NCI-H2227 treated with DMSO at 0.1 percent for 48 hours (cell line): ENCODE measurements at places on chromosomes 16 and 17.

DNA sequence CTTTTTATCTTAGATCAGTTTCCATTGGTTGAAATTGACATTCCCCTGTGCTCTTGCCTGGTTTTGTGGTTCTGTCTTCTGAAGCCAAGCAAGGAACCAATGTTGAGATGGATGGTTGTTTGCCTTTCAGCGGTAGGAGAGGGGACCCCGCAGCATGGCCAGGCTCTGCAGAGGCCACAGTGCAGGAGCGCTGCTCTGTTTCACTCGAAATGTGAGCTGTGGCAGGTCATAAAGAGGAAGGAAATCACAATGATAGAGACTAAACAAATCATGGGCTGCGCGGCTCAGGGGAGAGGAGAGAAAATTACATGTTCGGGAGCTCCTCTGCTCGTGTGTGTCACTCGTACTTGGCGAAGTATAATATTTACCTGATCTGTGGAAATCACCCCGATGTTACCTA lies 148.2 kb downstream of the SNX29 start:
- peak; percentile 74 for DNase-seq

GRCh38 chr17:57444682-57445450 lies 188.5 kb downstream of the MSI2 start:
- no peak for DNase-seq

DNA sequence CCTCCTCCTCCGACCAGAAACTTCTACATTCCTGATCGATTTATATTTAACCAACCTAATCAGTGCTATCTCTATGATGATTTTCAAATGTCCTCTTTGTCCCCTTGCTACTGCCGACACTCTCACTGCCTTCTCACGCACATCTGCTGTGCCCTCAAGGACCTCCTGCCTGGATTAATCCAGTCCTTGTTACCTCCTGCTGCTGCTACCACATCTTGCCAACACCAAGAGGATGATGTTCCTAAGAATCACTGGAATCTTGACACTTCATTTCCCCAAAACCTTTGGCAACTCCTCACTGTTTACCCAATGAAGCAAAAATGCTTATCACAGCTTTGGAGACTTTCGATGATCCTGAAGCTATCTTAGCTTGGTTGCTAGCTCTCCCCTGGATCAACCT lies 287.3 kb upstream of the AXIN2 start:
- no peak for DNase-seq

DNA sequence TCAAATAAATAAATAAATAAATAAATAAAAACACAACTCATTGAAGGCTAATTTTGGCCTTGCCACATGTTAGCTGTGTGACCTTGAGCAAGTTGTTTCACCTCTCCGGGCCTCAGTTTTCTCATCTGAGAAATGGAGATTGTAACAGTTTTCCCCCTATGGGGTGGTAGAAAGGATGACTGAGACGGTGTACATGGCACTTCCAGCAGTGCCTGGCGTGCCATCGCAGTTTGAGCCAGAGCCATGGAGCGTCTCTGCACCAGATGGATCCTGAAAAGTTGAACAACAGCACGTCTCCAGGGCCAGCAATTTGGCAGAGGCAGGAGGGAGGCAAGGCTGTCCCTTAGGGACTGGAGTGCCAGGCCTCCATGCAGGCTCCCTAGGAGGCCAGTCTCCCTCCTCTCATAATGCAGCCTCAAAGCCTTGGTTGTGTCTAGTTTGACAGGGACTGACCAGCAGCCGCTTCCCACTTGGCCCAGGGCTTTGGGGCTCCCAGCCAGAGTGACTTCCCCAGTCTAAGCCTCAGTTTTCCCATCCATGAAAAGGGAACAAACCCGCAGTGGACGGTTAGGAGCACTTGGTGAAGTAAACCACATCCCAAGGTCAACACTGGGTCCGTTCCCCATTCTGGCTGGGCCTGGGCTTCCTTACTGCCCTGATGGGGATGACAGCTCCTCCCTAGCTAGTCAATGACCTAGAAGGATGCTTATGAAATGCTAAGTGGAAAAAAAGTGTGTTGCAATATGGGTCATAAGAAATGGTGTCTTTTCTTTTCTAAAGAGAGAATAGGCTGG lies 19.3 kb downstream of the SOCS1 start:
- DNase-seq = no peak

- no peak for DNase-seq
These were observed 850 bp downstream of the GINS3 start for GRCh38 chr16:58393138-58393504.

- DNase-seq = peak; percentile 28
These were observed 198.9 kb downstream of the ZFHX3 start for GRCh38 chr16:72848759-72849664.

- no peak for DNase-seq
These were observed 34.3 kb downstream of the GINS2 start for GRCh38 chr16:85654251-85655095.

DNA sequence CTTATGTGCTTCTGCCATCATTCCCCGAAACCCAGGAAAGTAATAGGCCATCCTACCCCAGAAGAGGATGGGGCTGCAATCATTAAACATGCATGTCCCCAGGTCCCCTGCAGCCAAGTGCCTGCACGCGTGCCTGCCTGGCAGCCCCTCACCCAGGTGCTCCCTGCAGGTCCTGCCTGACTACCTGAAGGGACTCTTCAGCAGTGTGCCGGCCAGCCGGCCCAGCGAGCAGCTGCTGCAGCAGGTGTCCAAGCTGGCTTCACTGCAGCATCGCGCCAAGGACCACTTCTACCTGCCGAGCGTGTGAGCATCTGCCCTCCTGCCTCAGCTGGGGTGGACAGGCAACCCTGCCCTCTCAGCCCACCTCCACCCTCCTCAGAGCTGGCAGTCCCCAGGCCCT lies 16.2 kb upstream of the ALKBH5 start:
- no peak for DNase-seq

- DNase-seq = no peak
These were observed 109.5 kb upstream of the CIBAR2 start for GRCh38 chr16:85221771-85222154.

GRCh38 chr17:19537111-19537510 lies 3.5 kb downstream of the SLC47A1 start:
- no peak for DNase-seq

DNA sequence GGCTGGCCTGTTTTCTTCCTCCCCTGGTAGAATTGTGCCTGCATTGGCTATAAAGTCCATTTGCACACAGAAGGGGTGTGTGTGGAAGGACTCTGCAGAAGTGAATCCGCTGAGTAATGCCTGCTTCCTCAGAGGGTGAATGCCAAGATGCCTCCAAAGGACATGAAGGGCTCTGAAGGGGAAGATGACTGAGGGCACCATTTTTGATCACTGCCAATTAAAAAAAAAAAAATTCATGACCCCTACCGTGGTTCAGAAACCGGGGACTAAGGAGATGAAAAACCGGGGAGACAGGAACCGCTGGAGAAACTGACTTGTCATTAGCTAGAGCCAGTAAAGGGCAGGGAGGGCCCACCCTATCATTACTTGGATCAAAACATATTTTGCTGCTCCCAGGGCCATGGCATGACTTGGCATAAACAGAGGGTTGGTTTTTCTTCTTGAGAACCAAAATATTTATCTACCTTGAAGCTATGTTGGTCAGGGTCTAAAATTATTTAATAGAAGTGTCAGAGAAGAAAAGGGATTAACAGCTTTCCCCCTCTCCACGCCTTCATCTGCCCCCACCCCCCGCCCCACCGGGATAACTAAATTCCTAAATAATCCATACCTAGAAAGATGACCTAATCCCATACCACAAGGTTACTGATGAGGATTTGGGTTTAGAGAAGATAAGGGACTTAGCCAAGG lies 3.6 kb upstream of the USP7 start:
- DNase-seq = no peak

GRCh38 chr17:48412841-48413240 lies 17.2 kb downstream of the SKAP1 start:
- no peak for DNase-seq

DNA sequence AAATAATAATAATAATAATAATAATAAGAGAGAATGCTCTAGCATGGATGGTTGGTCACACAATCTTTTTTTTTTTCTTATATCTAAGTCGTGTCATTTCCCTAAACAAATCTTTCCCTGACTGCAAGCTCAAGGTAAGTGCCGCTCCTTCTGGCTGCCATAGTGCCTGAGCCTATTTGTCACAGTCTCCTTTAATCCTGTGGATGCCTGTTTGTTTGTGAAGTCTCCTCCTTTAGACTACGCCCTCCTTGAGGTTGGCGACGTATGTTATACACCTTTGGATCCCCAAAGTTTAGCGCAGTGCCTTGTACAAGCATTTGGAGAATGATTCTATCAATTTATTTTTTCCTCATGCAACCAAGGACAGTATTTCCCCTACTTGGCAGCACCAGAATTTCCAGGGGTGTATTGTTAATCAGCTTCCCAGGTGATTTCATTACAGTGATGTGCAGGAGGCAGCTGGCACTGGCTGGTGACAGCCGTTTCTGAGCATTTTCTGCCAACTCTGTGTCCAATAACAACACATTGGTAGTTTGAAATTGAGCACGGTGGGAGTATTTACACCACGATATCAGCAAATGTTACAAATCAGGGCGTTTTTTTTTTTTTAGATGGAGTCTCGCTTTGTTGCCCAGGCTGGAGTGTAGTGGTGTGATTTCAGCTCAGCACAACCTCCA lies 26.6 kb downstream of the TMEM238L start:
- no peak for DNase-seq

DNA sequence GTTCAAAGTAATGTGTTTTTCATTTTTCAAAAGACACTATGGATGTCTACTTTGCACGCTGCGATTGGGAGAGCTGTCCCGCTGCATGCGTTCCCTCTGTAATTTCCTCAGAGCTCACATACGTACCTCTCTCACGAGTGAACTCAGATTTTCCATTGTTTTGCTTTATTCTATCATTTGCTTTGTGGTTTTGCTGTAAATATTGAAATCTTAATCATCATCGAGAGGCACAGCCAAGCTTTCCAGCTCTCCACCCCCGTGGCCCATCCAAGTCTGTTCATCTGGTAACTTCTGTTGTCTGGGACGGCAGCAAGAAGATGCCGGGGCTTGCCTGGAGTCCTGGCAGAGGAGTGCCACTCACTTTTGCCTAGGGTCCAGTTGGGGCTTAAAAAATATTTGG lies 21.1 kb downstream of the TMC6 start:
- DNase-seq = no peak

DNA sequence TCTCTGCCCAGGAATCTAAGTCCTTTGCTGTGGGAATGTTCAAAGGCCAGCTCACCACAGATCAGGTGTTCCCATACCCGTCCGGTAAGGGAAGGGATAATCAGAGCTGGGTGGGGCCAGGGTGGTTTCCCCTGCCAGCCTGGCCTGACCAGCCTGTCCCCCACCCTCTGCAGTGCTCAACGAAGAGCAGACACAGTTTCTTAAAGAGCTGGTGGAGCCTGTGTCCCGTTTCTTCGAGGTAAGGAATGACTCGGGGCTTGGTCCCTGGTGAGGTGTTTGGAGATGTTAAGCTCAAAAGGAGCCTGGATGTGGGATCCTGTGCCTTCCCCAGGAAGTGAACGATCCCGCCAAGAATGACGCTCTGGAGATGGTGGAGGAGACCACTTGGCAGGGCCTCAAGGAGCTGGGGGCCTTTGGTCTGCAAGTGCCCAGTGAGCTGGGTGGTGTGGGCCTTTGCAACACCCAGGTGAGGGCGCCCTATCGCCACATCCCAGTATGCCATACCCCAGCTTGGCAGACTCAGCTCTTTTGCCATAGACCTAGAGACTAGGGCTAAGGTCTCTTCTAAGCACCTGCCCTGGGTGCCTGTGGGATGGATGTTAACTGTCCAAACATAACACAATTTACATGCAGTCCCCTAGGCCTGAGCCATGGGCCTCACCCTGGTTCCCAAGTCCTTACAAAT lies 997 bp downstream of the ACADVL start:
- no peak for DNase-seq

- DNase-seq = no peak
These were observed 23.5 kb downstream of the PLCD3 start for GRCh38 chr17:45108595-45109521.

DNA sequence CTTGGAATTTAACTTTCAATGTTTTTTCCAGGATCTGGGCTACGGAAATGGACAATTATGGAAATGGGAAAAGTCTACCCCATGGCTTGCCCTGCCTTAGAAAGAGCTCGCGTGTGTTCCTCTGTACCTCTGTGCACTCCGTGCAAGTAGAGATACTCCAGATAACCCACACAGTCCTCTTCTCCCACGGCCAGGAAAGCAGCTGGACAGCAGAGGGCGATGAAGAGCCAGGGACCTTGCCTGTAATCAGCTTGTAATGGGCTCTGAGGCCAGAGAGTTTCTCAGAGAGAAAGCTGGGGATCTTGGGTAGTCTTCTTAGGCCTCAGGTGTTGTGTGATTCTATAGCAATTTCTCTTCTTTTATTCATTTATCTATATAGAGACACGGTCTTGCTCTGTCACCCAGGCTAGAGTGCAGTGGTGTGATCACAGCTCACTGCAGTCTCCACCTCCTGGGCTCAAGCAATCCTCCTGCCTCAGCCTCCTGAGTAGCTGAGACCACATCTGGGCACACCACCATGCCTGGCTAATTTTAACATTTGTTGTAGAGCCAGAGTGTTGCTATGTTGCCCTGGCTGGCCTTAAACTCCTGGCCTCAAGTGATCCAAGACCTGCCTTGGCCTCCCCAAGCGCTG lies 2.4 kb upstream of the SOCS7 start:
- peak; percentile 82 for DNase-seq

- no peak for DNase-seq
These were observed 24.8 kb upstream of the CEP20 start for GRCh38 chr16:15913046-15913698.

DNA sequence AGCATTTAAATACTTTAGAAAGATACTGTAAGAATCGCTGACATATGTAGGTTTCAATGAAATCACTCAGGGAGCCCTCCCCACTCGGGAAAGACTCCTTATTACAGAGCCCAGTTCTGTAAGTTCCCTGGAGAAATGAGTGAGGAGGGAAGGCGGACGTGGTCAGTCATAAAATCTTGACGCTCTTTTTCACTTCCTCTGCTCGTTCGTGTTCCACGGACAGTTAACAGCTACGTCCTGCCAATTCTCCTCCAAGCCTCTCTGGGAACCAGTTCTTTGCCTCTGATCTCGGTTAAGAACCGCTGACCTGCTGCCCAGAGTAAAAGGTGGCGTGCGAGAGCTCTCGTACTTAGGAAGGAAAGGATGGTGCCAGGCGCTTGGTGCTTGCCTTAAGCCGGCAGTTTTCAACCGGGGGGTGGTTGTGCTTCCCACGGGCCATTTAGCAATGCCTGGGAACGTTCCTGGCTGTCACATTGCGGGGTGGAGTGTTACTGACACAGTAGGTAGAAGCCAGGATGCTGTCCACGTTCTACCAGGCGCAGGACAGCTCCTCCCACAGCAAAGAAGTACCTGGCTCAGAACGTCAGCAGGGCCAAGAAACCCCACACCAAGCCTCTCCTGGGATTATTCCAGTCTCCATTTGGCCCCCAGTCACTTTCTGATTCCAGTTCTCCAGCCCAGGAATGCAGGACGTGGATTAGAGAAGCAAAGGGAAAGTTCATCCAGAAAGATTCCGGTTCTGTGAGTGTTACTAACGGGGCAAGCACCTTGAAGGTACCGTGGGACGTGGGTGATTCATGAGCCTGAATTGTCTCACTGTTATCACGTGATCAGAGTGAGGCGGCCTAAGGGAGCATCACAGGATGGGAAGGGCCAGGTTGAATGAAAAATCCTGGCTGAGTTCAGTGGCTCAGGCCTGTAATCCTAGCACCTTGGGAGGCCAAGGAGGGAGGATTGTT lies 87.7 kb downstream of the MRM3 start:
- DNase-seq = no peak
